SJSA1 (cell line): ENCODE measurements at places on chromosomes 5 and 9. TPM values are rescaled to one million over a fixed set of nuclear protein-coding genes. Genes with fewer than 3 reads are reported as not detected.
A peak's percentile ranks its signal among the peaks of the same experiment; 100 is the strongest.

GRCh38 chr5:170216257-170216864 lies 16.4 kb upstream of the C5orf58 start:
- DNase-seq: peak; percentile 35

- no peak for DNase-seq
These were observed 7.1 kb downstream of the MAT2B start for GRCh38 chr5:163512526-163512925.

GRCh38 chr9:113516840-113517577 lies 53.5 kb downstream of the RGS3 start:
- no peak for DNase-seq

GRCh38 chr5:19987612-19988361 lies at the start of gene CDH18:
TSS of gene CDH18 (minus strand) at chr5:19988200. CDS start at chr5:19838986, 149,214 bp downstream.
- no peak for DNase-seq

GRCh38 chr9:109689701-109690100 lies 90.3 kb upstream of the PALM2AKAP2 start:
- no peak for DNase-seq

DNA sequence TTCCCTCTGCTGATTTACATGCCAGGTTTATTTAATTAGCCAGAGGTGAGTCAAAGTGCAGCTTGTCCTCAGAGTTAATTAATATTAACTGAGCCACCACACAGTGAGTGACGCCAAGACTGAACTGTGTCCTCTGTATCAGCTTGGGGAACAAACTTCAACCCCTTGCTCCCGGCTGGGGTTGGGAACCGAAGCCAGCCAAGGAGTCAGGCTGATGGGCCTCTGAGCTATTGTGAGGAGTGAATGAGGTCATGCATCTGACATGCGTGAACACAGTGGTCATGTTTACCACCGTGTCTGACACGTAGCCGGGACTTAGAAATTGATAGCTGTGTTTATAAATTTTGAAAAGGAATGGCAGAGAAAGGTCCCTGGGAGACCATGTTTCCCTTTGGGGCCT lies 17.1 kb downstream of the IGIP start:
- peak; percentile 30 for DNase-seq

DNA sequence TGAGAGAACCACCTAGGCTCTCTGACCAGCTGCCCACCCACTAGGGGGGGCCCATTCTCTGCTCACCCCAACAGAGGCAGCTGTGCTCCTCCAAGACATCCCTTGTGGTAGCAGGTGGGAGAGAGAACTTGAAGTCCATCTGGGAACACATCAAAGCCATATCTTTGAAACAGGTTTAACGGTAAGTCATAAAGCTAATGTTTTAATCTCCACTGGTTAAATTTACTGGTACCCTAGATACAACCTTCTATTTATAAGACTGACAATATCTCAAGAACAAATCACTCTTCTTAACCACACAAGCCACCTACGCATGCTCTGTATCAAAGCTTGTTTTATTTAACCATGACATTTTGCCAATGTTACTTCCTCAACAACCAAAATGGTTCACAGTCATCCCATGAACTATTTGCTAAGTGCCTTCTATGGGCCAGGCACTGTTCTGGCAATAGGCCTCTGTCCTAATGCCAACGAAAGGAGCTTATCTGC lies 20.4 kb downstream of the AUH start:
- DNase-seq: no peak

SLC46A2 gene
- not detected in 2 replicates for total RNA-seq

GARIN3 gene
- total RNA-seq: not detected in 2 replicates

SPINK13 gene
- not detected in 2 replicates for total RNA-seq

KCNV2 gene
- total RNA-seq: not detected in 2 replicates

IRX1 gene
- total RNA-seq: not detected in 2 replicates

PCDHB4 gene
- 0.32 TPM in 1 of 2 replicates, not detected in the other for total RNA-seq
